ENCODE measurements at places on chromosomes 2 and 18. TPM values are rescaled to one million over a fixed set of nuclear protein-coding genes. Genes with fewer than 3 reads are reported as not detected.

SPP2 gene
- not detected for total RNA-seq

ST3GAL5 gene
- total RNA-seq, result 37.1 TPM

TTC27 gene
- total RNA-seq, result 5.4 TPM

NOL4 gene
- not detected for total RNA-seq

DNA sequence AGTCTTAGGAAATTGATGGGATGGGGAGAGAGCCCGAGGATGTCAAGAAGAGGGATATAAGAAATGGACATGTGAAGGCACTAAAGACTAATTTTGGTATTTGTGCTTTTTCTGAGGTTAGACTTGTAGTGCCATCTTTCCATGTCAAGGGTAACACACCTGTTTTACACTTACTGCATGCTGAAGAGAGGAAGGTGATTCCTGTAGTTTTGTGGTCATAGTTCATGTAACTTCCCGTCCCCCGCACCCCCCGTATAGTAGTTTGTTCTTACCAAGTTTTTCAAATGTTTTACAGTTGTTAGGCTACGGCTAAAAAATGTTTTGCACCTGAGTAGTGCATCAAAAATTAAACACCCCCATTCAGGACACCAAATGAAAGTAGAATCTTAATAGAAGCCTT is 73.8 kb downstream of the CLIP4 start:
- no peaks in the 10 kb centered on the region for H3K4me1 ChIP-seq
- DNase-seq, result no peak
- no peaks in the 10 kb centered on the region for H3K27me3 ChIP-seq
- no peak overlapping the region for H3K4me3 ChIP-seq
- H3K36me3 ChIP-seq, result no peaks in the 10 kb centered on the region

DNA sequence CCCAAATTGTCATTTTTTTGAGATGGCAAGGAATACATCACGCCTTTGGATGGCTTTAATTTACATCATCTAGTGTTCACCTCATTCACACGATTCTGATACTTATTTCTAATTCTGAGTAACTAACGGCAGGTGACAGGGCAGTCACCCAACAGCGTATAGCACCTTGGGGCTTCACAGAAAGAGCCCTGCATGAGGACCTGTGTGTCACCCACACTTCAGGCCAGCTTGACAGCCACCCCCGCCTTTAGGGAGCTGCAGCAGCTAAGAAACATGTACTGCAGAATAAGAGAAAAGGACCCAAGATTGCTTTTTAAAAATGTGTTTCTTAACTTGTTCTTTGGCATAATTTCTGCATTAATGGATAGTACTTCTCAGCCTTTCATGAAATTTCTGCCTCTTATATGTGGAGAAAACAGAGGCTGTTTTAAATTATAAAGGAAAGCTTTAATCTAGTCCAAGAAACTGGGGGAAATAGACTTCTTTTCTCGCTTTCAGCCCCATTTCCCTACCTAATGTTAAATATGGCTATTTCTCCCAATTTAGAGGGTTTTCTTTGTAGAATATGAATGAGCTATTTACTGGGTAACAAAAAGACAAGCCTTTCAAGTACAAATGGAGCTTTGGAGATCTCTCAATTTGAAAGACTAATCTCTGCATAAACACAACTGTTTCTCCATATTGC is 245.1 kb downstream of the LDLRAD4 start:
- no peak overlapping the region for H3K4me3 ChIP-seq
- no peaks in the 10 kb centered on the region for H3K27me3 ChIP-seq
- no peak for DNase-seq
- H3K27ac ChIP-seq, result no peak overlapping the region
- no peaks in the 10 kb centered on the region for H3K36me3 ChIP-seq
- no peaks in the 10 kb centered on the region for H3K4me1 ChIP-seq

DNA sequence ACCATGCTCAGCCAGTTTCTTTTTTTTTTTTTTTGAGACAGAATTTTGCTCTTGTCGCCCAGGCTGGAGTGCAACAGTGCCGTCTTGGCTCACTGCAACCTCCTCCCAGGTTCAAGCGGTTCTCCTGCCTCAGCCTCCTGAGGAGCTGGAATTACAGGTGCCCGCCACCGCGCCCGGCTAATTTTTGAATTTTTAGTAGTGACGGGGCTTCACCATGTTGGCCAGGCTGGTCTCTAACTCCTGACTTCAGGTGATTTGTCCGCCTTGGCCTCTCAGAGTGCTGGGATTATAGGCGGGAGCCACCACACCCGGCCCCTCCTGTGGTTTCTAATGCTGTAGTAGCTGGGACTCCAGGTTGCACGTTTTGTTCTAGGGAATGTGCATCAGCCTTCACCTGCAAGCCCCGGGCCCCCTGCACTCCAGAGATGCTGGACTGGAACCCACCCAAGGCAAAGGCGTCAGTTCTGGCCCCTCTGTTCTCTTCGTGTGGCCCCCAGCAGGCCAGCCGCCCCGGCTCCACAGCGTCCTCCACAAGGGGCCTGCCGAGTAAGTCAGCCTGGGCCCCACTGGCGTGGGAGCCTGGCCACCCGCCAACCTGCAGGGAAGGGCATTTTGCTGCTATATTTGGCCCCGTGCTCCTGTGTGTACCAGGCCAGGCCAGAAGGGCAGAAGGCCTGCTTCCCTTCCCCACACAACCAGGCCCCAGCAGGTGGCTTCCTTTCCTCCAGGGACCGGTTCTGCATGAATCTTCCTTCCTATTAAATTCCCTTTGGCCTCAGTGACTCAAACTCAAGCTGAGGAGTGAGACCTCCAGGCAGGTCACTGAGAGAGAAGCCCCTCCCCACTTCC is 25.7 kb upstream of the B3GNT7 start:
- no peak overlapping the region for H3K4me3 ChIP-seq
- peaks cover 29% of the 10 kb centered on the region for H3K4me1 ChIP-seq
- H3K27ac ChIP-seq, result no peak overlapping the region
- peaks cover 24% of the 10 kb centered on the region for H3K36me3 ChIP-seq
- DNase-seq, result peak; percentile 51

GRCh38 chr2:204343685-204344084 is 201.6 kb upstream of the PARD3B start:
- H3K4me1 ChIP-seq, result no peaks in the 10 kb centered on the region
- no peak overlapping the region for H3K27ac ChIP-seq
- H3K36me3 ChIP-seq, result no peaks in the 10 kb centered on the region

- no peak overlapping the region for H3K4me3 ChIP-seq
- H3K36me3 ChIP-seq, result no peaks in the 10 kb centered on the region
- no peak for DNase-seq
- H3K4me1 ChIP-seq, result no peaks in the 10 kb centered on the region
- H3K27me3 ChIP-seq, result no peaks in the 10 kb centered on the region
Measured at GRCh38 chr18:57539702-57540101, 46.8 kb downstream of the FECH start.

GRCh38 chr2:229715895-229716507 is 1.6 kb upstream of the DNER start:
- peaks cover 91% of the 10 kb centered on the region for H3K27me3 ChIP-seq
- DNase-seq, result no peak
- H3K4me1 ChIP-seq, result peaks cover 22% of the 10 kb centered on the region
- no peak overlapping the region for H3K27ac ChIP-seq
- H3K36me3 ChIP-seq, result no peaks in the 10 kb centered on the region

All from stomach (tissue), 19 donors.